ENCODE measurements at places on chromosomes 6 and 20.

GRCh38 chr20:2690718-2691117 is 1.9 kb upstream of the EBF4 start:
- no peak for DNase-seq

DNA sequence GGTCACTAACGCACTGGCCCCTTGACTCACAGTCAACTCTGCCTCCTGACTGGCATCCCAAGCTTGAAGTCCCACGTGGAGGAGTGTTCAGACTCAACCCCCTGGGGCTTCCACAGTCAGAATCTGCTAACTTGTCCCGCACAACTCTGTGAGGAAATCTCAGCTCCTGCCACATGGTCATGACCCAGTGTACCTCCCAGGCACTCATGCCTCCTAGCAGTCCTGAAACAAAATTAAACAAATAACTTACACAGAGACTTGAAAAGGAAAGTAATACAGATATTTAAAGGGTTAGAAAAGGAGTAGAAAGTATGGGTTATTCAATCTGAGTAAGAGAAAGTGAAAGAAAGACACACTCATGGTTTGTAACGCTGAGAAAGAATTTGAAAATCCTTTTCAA is 134.9 kb downstream of the GMDS start:
- DNase-seq = no peak

DNA sequence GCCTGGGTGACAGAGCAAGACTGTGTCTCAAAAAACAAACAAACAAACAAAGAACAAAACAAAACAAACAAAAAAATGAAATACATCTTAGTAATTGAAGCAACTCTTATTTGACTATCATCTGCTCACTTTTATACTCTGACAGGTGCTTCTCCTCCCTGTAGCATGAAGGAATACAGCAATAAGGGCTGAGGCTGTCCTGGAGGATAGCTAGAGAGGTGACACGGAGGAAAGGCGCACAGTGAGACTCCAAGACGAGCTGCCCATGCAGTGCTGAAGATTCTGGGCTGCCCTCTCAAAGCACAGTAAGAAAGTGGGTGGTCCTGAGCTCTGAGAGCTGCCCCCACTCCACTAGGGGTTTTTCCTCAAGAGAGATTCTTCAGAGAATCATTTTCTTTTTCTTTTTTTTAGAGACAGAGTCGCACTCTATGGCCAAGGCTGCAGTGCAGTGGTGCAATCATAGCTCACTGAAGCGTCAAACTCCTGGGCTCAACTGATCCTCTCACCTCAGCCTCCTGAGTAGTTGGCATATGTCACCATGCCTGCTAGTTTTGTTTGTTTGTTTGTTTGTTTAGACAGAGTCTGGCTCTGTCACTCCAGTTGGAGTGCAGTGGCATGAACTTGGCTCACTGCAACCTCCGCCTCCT is 50.0 kb downstream of the OSTM1 start:
- no peak for DNase-seq

DNA sequence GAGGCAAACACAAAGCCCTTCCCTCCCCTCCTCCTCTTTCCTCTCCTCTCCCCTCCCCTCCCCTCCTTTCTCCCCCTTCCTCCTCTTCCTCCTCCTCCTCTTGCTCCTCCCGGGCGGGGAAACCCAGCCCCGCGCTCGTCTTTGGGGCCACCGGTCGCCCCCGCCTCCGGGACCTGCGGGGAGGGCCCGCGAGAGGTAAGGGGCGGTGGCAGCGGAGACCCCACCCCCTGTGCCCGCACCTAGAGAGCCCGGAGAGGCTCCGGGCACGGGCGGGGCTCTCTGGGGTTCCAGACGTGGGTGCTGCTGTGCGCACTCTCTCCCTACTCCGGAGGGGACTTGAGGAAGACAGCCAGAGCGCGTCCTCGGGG is at the start of gene RIN2:
RIN2 (plus strand) TSS at position 126 of the 368 bp plus-strand sequence. CDS start 131,344 bp downstream, outside the sequence.
- peak; percentile 16 for DNase-seq

GRCh38 chr6:89597988-89598387 is 40.6 kb downstream of the LYRM2 start:
- DNase-seq = peak; percentile 8

DNA sequence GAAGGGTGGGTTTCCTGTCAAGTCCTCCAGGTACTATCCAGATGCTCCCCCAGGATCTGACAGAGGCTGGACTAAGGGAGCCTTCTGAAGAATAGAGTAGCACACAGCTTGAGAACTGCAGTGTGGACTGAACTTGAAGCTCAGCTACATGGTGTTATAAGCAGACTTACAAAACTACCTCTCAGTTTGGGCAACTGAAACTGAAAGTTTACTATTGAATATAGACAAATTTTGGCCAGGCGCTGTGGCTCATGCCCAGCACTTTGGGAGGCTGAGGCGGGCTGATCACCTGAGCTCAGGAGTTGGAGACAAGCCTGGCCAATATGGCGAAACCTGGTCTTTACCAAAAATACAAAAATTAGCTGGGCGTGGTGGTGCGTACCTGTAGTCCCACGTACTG is 348.5 kb downstream of the PLCB1 start:
- no peak for DNase-seq

GRCh38 chr6:169921853-169922824 is 170.7 kb downstream of the ERMARD start:
- DNase-seq = no peak

- no peak for DNase-seq
Measured at GRCh38 chr6:113672491-113673149, 184.5 kb upstream of the MARCKS start.

DNA sequence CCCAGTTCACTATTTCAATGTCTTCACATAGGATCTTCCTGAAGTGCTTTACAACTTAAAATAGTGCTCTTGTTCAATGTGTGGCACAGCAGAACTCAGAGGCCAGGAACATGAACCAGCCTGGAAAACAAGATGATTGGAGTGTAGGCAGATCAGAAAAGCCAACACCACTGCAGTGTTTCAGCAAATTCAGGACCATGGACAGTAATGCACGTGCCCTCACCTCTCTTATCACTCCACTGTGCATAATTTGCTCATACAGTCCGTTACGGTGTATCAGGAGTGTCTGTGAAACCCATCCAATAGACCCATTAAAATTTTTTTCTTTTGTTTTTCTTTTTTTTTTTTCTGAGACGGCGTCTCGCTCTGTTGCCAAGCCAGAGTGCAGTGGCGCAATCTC is 27.6 kb upstream of the HACE1 start:
- peak; percentile 5 for DNase-seq

- no peak for DNase-seq
Measured at GRCh38 chr6:33689148-33689494, 22.4 kb downstream of the UQCC2 start.

DNA sequence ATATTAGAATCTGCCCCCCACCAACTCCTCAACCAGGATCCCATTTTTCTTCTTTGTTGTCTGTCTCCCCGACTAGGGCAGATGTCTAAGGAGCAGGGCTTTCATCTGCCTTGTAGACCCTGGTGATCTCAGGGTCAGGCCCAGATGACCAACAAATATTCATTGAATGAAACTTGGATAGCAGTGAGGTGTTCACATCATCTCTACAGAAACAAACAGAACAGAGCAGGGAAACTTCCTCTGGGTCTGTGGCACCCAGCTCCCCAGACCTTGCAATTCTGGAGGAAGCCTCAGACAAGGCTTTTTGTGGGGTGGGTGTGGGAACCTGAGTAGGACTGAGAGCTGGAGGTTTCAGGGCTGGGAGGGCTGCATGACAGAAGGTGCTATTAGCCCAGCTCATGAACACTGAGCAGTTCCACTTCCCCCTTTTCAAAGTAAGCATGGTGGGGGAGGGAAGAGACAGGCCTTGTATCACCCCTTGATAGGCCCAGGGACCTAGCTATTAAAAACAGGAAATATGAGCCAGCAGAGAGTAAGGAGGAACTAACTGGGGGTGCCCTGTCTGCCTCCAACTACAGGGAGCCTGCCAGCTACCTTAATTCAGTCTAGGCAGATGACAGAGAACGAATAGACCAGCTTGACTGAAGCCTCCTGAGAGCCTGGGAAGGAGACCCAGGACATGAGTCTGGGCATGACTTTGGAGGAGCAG is 37.3 kb upstream of the TOP1 start:
- DNase-seq = no peak

Measured in LoVo (cell line).